ENCODE measurements at places on chromosomes 12 and 14.

DNA sequence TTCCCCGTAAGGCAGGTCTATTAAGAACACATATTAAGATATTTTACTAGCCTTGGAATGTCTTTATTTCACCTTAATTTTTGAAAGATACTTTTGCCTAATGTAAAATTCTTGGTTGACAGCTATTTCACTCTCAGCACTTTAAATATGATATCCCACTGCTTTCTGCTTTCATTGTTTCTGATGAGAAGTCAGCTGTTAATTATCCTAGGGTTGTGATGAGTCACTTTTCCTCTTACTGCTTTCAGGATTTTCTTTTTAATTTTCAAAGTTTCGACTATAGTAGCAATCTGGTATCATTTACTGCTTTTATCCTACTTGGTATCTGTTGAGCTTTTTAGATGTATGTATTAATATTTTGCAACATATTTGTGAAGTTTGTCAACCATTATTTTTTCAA, 578.9 kb upstream of the ATP2B1 start:
- no peak for DNase-seq

DNA sequence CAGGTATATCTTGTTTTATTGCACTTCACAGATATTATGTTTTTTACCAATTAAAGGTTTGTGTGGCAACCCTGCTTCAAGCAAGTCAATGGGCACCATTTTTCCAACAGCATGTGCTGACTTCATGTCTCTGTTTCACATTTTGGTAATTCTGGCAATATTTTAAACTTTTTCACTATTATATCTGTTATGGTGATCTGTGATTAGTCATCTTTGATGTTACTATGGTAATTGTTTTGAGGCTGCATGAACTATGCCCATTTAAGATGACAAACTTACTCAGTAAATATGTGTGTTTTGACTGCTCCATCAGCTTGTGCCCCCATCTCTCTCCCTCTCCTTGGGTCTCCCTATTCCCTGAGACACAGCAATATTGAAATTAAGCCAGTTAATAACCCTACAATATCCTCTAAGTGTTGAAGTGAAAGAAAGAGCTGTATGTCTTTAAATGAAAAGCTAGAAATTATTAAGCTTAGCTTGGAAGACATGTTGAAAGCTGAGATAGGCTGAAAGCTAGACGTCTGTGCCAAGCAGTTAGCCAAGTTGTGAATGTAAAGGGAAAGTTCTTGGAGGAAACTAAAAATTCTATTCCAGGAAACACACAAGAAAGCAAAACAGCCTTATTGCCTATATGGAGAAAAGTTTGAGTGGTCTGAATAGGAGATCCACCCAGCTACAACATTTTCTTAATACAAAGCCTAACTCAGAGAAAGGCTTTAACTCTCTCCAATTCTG, 365.1 kb downstream of the ATP23 start:
- DNase-seq = no peak

DNA sequence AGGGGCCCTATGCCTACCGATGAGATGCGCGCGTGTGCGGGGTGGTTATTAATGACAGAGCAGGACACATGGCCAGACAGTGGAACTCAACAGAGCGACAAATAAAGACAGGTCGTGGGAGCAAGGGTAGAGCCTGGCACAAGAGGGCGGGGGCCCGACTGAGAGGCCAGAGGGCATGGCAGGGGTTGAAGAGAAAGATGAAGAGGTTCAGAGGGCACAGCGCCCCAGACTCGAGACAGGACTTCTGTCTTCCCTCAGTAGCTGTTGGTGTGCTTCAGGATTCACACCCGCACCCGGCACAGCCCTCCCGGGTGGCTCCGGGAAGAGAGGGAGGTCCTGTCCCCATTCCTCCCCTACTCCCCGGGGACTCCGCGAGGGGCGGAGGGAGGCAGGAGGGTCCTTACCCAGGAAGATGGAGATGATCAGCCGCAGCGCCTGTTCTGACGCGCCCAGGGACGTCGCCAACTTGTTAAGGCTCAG, 366 bp downstream of the LPCAT3 start:
- no peak for DNase-seq

DNA sequence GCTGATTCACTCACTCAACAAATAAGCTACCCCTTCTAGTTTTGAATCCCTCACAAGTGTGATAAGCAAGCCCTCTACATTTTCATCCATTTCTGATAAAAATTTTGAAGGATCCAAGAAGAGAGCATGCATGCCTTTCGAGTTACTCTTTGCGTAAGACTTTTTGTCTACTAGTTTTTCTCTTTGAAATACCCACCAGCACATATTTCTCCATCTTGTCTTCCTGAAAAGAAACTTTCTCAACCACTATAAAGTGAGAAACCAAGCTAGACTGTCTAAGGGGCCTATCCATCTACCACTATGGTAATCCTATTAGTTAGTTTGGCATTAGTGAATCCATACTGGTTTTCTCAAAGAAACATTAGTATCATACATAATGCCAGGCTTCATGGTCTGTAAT, 56.9 kb downstream of the PARP11 start:
- DNase-seq = no peak

DNA sequence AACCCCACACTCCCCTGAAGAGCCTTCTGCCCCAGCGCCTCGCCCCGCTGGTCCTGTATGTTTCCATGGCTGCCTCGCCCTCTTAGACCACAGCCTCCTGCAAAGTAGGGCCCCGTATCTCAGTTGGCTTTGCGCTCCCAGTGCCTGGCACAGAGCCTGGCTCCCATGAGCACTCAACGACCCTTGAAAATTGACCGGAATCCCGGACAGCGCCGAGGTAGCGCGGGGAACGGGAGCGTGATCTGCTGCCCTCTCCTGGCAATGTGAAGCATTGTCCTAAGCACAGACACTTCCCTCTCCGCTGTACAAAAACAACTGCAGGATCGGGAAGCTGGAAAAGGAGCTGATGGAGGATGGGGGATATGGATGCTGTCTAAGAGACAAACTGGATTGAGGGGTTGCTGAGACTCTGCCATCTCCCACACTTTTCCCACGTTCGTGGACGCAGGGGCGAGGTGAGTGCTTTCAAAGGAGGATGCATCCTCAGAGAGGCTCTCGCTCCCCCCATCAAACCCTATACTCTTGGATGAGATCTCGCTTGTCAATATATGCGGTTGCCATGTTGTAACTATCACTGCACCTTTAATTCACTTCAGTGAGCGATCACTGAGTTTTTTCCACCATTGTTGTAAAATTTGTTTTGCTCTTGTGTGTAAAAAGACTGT, 10.7 kb upstream of the FKBP4 start:
- peak; percentile 11 for DNase-seq

DNA sequence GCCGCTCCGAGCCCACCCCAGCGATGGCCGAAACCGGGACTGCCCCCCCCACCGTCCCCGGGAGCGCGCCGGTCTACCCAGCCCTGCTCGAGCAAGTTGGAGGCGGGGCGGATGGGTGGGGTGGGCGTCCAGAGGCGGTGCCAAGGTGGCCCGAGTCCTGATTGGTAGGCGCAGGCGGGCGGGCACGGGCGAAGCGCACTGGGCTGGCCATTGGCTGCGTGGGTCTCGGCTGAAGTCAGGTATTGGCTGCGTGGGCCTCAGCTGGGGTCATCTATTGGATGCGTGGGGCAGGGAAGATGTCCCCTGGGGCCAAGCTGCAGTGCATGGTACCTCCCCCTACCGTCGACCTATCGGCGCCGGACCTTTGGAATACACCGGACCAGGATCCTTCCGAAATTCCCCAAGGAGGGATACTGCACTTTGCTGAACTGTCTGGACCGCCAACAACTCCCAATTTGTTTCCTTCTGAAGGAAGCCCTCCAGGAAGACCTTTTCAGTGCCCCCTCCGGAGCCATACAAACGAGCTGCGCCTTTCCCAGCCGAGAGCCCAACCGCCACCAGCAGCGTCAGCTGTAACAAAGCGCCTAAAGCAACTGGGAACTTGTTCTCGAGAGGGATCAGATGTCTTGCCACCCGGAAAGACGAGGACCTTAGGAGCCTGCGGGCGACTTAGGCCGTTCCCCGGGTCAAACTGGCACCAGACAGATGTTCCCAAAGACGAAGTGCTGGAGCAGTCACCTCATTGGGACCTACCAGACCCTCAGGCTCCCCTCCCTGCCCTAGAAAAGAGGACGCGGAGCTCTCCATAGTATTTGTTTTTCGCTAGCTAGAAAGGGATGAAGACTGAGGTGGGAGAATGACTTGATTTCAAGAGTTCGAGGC, at the start of gene HOMEZ:
HOMEZ (minus strand) TSS at position 113 of the 882 bp plus-strand sequence. CDS start 180 bp downstream, outside the sequence.
- peak; percentile 96 for DNase-seq

DNA sequence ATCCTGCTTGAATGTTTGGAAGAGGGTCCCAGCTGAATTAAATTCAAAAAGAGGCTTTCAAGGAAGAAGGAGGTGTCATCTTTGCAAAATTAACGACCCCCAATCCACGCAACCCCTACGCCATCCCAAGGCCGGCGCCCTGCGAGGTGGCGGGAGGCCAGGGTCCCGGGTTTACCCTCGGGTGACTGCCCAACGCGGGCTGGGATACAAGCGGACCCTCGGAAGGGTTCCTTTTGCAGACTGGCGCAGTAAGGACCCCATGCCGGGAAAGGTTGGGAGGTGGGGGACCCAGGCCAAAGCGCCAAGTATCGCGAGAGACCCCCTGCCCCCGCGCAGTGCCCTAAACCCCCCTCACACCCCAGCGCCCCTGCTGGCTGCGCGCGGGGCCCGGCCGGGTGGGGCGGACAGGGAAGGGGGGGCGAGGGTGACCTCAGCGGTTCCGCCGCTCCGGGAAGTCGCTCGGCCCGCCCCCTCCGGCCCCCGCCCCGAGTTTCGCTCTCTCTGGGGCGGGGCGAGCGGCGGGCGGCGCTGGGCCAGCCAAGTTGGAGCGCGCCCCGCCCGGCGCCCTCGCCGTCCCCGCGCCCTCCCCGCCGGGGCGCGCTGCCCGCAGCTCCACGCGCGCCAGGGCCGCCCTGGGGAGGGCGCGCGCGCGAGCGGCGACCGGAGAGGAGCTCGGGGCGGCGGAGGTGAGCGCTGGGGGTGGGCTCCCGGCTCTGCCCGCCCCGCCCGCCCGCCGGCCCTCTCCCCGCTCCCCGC, 708 bp upstream of the ZBTB42 start:
- DNase-seq = peak; percentile 88

DNA sequence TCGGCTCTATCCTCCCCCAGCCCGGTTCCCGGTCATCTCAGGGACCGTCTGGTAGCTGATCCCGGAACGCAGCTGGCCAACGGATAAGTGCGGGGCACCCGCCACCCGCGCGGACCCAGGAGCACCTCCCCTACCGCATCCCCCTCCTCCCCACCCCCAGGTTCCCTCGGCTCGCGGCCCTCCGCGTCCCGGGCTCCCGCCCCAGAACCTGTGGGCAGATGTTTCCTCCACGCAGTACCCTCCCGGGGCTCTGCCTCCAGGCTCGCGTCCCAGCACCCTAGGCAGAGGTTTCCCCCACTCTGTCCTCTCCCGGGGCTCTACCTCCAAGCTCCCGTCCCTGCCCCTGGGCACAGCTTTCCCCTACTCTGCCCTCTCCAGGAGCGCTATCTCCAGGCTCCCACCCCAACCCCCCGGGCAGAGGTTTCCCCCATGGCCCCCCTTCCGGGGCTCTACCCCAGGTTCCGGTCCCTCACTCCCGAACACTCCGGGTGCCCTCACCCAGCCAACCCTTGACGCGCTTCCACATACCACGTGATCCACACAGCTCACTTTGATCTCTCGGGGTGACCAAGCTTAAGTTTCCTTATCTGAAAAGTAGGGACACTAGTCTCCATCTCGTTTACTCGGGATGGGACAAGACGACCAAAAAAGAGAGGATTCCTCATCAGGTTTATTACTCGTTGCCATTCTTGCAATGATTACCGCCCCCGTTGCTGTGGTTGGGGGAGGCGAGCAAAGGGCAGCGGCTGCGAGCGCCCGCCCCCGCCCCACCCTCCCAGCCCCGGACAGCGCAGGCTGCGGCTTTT, at the start of gene CCDC38:
CCDC38 (minus strand) TSS at position 91 of the 806 bp plus-strand sequence. CDS start 6,105 bp downstream, outside the sequence.
- peak; percentile 81 for DNase-seq

- DNase-seq = peak; percentile 36
These were observed 74.3 kb upstream of the SLC24A4 start for GRCh38 chr14:92248696-92249095.

GRCh38 chr12:65259501-65259900, 19.0 kb upstream of the MSRB3 start:
- DNase-seq = no peak

- peak; percentile 80 for DNase-seq
These were observed 199.9 kb upstream of the FOXN3 start for GRCh38 chr14:89616852-89617341.

GRCh38 chr14:65210118-65210821, 108.0 kb upstream of the MAX start:
- peak; percentile 33 for DNase-seq

DNA sequence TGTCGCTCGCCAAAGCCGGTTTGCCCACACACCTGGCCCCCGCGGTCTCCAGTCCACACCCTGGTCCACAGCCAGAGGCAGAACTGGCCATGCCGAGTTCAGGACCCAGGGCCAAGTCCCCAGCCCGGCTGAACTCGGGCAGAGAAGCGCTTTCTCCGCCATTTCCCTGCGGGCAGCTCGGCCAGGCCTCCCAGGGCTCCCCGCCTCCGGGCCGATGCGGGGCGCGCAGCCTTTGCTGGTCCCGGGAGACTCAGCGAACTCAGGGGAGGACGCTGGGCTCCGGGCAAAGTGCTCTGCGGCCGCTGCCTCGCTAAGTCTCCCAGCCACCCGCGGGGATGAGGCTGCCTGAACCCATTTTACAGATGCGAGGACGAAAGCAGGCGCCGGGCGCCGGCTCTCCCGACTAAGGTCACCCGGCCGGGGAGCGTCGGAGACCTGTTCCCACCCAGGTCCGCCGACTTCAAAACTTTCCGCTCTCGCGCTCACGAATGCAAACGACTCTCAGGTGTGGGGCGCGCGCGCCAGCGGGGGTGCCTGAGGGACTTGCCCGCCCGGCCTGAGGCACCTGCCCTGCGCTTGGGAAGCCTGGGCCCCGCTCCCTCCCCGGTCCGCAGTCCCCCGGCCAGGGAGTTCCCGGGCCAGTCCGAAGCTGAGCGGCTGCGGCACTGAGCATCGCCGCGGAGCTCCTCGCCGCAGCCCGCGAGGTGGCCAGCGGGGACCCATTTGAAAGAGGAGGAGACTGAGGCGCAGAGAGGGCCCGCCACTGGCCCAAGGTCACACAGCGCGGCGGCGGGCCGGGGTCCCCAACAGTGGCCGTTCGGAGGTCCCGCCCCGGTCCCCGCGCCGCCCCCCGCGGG, 627 bp downstream of the TESC start:
- no peak for DNase-seq

GRCh38 chr12:112577473-112578329, 159.0 kb downstream of the PTPN11 start:
- DNase-seq = no peak

Data from CD4-positive, alpha-beta T cell treated with Interferon gamma for 1 hour (primary cell).